ENCODE measurements at places on chromosomes 12 and 14.

DNA sequence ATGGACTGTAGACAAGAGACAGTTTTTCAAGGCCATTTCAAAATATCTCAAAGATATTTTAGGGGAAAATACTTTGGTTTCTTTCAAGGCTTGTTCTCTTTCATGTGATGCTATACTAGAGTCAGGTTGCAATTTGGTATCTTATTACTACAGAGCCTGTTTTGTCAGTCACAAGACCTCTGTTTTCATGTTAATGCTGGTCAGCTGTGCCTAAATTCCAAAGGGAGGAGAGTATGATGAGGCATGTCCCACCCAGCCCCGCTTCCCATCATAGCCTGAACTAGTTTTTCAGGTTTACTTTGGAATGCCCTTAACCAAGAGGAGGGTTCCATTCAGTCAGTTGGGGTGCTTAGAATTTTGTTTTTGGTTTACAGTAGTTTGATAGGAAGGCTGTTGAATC is 52.6 kb downstream of the GPHB5 start:
- no peak for DNase-seq

- DNase-seq: no peak
Observed at GRCh38 chr14:37142835-37143401, 29.5 kb downstream of the SLC25A21 start.

DNA sequence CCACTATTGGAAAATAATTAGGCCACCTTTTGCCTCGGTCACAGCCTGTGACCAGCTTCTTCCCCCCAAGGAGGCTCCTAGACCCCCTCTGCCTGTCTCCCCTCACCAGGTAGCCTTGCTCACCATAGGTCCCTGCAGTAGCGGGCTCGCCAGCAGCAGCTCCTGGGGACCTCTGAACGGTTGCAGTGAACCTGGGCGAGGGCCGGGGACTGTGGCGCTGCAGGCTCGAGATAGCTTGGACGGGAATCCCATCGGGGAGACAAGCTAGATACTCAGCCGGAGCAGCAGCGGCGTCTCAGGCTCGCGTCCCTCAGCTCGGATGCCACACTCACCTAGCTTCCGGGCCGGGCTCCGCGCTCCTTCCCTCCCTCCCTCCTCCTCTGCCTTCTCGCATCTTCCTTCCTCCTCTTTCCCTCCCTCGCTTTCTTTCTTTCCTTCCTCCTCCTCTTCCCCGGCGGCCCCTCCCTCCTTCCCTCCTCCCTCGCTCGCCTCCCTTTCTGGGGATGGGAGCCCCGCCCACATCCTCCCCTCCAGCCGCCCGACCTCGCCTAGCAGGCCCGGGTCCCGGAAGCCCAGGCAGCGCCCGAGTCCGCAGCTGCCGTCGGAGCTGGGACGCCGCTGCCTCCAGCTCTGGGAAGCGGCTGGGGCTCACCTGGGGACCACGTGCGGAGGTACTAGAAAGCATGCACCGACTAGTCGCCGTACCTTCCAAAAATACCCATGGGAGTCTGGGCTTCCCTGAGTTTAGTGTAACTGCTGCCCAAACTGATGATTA is at the start of gene BMP4:
TSS of gene BMP4 (minus strand) at position 399 of the 775 bp plus-strand sequence. CDS start 4,603 bp downstream, outside the sequence.
- DNase-seq: no peak

GRCh38 chr14:34610101-34610500 is 19.8 kb downstream of the SNX6 start:
- no peak for DNase-seq

DNA sequence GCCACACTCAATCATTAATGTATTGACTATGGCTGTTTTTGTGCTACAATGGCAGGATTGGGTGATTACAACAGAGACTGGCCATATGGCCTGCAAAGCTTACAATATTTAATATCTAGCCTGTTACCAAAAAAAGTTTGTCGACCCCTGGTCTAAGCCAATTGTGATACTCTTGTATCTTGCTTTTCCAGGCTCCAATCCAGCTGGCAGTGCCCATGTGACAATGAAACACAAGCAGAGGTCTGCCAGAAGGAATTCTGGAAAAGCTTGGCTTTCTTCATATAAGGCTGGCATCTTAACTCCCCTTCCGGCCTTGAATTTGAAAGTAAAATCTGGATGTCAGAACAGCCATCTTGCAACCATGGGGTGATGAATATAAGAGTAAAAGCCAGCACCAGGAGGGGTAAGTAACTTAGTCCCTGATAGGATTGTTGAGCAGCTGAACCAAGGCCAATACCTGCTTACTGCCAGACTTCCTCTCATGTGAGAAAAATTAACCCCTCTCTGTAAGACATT is 458.7 kb downstream of the TMTC2 start:
- no peak for DNase-seq

DNA sequence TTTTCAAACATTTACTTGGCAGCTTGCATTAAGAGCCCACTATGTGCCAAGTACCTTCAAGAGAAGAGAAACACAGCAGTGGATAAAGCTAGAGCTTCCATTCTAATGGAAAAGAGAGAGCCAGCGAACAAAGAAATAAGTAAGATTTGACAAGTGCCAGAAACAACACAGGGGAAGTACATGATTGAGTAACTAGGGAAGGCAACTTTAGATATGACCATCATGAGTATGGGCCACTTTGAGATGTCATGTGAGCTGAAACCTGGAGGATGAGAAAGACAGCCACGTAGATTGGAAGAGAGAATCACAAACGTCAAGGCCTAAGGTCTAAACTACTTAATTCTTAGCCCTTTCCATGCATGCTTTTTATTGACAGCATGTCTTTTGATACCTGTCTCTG is 121.4 kb downstream of the ITPR2 start:
- DNase-seq: no peak

DNA sequence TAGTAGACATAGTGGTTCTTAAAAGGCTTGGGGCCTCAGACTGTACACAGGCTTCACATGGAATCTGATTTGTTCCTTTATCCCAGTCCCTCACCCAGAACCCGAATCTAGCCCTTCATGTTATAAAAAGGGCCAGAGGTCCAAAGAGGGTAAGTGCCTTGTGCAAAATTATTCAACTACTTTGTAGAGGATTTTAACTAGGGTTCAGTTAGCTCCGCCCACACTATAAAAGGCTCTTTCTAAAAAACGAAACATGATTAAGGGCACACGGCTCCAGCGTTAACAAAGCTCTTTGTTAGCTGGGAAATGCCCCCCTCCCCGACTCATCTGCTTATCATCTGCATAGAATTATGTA is 3.2 kb upstream of the SOCS2 start:
- DNase-seq: no peak

- DNase-seq: no peak
Observed at GRCh38 chr14:102980409-102980810, 57.9 kb downstream of the AMN start.

DNA sequence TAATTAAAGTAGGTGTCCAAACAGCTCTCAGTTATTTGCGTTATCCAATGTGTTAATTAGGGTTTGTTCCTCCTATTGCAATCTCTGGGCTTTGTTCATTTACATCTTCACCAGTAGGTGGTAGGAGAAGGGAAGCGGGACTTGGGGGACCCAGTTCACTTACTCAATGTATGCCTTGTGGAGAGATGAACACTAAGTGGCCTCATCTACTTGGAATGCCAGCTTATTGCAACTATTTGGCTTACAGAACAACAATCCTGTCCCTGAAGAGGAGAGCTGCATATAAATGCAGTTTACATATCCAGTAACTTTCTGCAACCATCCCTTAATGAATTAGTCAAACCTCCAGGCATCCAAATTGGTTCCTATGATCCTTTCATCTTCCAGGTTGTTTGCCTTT is 417.1 kb upstream of the CCDC196 start:
- DNase-seq: no peak

All from non-pigmented ciliary epithelial cell (primary cell).